ENCODE measurements at places on chromosomes 3 and 15.

DNA sequence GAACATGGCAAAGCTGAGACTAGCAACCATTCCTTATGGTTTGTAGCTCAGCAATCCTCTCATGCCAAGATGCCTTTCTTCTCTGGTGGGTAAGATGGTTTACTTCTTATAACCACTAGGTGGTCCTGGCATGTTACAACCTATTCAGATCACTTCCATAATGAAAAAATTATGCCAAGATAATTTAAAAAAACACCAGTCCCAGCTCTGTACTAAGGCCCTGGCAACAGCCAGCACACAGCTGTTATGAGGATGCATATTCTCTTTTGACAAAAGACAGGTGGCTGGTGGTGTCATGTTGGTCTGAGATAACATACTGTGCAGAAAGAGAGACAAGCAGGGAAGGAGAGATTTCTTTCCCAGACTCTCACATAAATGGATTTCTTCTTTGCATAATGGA is 65.7 kb upstream of the FRMD4B start:
- no peak for DNase-seq

- no peak for DNase-seq
These were observed 91.5 kb upstream of the RBMS3 start for GRCh38 chr3:29189328-29189727.

DNA sequence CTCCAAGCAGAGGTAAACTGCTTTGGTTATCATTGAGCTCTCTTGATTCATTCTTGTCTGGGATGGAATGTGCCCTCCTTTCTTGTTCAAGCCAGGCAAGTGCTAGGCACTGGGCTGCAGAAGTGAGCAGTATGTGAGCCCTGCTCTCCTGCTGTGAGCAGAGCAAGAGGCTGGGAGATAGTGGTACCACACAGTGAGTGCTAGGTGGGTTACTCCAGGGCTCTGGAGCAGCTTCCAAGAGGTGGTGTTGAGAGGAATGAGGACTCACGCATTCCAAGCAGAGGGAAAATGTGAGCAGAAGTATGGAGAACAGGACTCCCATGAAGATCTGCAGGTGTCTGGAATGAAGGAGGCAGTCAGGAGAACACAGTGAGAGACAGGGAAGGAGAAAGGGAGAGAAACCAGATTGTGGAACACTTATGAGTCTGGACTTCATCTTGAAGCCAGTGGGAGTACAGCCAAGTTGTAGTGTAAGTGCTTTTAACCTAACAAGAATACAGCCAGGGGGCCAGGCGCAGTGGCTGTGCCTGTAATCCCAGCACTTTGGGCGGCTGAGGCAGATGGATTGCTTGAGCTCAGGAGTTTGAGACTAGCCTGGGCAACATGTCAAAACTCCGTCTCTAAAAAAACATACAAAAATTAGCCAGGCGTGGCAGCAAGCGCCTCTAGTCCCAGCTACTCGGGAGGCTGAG is 199.9 kb upstream of the CTDSPL start:
- DNase-seq = no peak

DNA sequence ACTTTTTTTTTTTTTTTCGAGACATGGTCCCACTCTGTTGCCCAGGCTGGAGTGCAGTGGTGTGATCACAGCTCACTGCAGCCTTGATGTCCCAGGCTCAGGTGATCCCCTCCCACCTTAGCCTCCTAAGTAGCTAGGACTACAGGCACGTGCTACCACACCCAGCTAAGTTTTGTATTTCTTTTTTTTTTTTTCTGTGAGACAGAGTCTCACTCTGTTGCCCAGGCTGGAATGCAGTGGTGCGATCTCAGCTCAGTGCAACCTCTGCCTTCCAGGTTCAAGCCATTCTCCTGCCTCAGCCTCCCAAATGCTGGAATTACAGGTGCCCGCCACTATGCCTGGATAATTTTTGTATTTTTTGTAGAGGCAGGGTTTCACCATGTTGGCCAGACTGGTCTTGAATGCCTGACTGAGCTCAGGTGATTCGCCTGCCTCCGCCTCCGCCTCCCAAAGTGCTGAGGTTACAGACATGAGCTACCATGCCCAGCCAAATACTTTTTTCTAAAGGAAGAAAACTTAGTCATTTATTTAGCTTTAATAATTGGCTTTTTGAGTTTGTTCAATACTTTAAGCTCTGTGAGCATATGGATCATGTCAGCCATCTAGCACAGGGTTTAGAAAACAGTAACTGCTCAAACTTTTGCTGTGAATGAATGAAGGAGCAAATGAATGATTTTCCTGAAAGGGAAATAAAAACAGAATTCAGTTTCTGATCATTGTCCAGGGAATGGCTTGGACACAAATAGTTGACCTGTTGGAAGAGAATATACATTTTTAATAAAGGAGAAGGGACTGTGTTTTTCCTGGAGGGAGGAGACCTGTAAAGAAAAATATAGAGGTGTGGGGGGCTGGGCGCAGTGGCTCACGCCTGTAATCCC is 26.0 kb downstream of the UBE2E1 start:
- DNase-seq = no peak

DNA sequence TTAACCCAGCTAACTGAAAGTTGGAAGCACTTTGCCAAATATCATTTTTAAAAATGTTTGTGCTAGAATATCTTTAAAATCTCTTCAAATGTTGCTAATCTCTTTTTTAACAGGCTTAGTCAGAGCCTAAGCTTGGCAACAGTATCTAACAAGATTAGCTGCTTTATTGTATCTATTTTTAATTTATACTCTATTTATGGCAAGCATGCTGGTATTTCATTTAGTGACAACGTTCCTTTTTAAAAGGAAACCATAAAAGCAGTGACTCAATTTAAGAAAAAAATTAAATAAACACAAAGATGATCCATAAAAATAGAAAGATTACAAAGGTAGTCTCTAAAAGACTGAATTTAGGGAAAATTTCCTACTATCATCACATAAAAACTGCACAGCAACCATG is 40.5 kb downstream of the SLC12A6 start:
- DNase-seq = no peak

DNA sequence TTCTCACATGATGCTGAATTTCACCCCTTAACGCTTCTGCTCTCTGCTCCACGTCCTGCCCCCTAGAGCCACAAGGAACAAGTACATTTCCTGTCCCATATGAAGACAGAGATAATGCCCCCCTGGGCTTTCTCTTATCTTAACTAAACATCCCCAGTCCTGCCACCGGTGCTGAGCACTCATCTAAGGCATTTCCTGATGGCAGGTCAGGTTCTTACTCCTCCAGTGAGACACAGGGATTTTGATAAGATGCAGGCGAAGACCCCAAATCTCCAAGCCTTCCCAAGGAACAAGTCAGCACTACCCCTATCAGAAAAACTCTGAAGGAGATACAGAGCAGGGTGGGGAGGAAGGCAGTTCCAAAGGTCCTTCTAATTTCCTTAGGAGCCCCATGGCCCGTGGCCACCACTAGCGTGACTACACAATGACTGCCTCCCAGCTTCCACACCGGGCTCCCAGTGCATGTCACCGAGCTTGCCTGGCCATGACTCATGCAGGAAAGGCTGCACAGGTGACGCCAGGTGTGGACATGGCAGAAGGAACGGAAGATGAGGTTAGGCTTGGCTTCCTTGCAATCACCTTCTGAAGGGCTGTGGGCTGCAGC is 152.9 kb downstream of the XXYLT1 start:
- no peak for DNase-seq

DNA sequence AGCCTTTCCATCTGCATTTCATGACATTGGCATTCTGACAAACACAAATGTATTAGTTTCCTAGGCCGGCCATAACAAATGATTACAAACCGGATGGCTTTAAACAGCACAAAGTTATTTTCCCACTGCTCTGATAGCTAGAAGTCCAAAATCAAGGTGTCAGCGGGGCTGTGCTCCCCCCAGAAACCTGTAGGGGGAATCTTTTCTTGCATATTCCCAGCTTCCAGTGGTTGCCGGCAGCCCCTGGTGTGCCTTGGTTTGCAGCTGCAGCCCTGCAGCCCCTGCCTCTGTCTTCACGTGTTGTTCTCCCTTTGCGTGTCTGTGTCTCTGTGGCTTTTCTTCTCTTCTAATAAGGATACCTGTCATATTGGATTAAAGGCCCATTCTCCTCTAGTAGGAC is 79.0 kb upstream of the CDV3 start:
- DNase-seq = no peak

DNA sequence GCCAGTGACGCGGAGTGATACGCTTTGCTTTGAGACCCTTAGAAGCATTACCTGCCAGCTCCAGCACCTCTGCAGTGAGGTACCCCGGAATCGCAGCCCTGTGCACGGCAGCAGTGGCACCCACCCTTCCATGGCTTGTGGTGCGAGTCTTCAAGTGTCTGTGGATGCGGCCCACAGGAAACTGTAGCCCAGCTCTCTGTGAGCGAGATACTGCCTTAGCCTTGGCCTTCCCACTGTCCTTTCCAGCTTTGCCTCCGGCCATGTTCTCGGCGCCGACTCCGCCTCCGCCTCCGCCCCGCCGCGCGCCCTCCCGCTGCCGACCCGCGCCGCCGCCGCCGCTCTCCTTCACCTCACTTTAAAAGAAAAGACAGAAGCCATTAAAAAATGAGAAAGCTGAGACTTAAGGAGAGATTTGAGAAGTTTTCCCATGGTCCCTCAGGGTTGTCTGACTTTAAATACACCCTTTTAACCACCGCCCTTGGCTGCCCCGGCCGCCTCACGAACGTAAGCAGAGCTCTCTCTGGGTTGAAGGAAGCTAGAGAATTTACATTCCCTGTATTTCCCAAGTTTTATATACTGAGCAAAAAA is 78.5 kb upstream of the FAM174B start:
- DNase-seq = peak; percentile 51

GRCh38 chr3:71008350-71008935 is 575.1 kb downstream of the FOXP1 start:
- DNase-seq = no peak

DNA sequence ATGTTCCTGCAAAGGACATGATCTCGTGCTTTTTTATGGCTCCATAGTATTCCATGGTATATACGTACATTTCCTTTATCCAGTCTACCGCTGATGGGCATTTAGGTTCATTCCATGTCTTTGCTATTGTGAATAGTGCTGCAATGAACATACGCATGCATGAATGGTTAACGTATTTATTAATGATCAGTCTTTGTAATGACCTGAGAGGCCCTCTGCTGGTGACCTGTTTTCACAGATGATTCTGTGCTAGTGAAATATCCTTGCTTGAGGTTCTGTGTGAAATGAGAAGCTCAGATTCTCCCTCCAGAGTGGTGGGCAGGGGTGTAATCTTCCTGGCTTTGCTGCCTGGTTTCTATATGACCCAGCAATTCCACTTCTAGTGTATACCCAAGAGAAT is 160.2 kb upstream of the RASGRP1 start:
- no peak for DNase-seq

- no peak for DNase-seq
These were observed 81.1 kb downstream of the IQCH start for GRCh38 chr15:67335534-67336222.

GRCh38 chr3:123584284-123584987 is 417 bp downstream of the HACD2 start:
- DNase-seq = peak; percentile 59

DNA sequence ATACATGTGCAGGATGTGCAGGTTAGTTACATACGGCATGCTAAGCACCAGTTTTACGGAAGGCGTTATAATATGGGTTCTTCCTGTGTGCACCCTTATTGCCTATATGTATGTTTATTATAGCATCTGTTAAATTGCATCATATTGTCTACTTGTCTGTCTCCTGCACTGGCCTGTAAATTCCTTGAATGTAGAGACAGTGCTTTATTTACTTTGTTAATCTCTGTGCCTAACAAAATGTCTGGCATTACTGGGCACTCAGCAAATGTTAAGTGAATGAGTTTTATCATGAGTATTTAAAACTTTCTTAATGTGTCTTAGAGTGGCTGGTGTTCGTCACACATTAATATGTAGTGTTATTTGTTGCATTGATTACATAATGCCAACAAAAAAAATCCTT is 23.8 kb downstream of the MGA start:
- DNase-seq = no peak

- no peak for DNase-seq
These were observed 174.9 kb downstream of the NSMCE3 start for GRCh38 chr15:29094711-29095110.

GRCh38 chr3:111979434-111980038 is 710 bp downstream of the ABHD10 start:
- DNase-seq = no peak

- DNase-seq = no peak
These were observed 333.8 kb downstream of the EPHB1 start for GRCh38 chr3:135128818-135129217.

- DNase-seq = no peak
These were observed 5.6 kb upstream of the TMEM45A start for GRCh38 chr3:100486808-100487207.

GRCh38 chr3:10315771-10316344 is 5.1 kb downstream of the SEC13 start:
- DNase-seq = no peak

- no peak for DNase-seq
These were observed 44.2 kb upstream of the KY start for GRCh38 chr3:134694946-134695543.

GRCh38 chr3:12336099-12336498 is 47.2 kb downstream of the PPARG start:
- DNase-seq = no peak

DNA sequence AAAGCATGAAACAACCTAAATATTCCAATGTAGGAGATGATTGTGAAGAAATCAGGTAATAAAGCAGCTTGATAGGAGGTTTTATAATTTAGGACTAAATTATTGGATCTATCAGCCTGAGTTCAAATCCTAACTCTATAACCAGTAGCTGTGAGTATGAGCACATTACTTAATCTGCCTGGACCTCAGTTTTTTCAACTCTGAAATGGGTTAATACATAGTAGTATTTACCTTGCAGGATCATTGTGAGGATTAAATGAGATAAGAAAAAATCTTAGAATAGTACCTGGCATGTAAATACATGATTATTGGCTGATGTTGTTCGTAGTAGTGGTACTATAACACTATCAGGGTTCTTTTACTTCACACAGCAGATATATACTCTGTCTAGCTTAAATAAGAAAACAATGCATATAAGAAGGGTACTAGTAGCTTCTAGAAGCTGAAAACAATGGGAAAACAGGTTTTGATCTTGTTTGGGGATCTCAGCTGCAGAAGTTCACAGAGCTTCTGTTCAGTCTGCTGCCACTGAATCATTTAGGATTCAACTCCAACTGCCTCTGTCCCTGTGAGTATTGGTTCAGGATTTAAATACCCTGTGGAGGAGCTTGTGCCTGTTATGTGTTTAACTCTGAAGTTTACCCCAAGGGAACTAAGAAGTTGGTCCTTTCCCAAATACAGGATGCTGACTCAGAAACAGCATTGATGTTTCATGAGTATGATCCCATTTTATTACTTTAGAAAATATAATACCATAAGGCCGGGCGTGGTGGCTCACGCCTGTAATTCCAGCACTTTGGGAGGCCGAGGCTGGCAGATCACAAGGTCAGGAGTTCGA is 34.2 kb downstream of the KAT2B start:
- peak; percentile 18 for DNase-seq
